GM04504 (cell line): ENCODE measurements at places on chromosomes 16 and 17.

- no peak for DNase-seq
These were observed 9.9 kb downstream of the PRSS27 start for GRCh38 chr16:2710021-2710710.

GRCh38 chr17:13355054-13355453 is 246.7 kb downstream of the HS3ST3A1 start:
- DNase-seq = no peak

DNA sequence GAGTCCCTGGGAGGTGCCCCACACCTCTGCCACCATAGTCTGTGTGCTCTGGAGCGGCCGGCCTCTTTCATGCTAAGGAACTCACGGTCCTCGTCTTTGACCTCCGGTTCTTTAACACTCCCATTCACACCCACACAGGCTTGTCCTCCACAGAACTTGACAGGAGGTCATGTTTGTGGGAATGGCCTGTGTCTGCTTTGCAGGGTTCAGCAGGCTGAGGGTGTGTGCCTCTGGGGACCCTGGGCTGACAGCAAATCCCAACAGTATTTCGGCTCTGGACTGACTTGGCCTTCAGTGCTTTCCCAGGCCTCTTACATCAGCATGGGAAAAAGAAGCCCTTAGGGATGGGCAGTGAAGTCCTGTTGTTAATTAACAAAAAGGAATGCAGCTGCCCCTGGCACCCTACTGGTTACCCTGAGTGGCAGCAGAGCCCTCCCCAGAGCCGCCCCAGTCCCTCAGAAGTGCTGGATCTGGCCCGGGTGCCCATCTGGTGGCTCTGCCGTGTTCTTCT is 35.4 kb upstream of the ADORA2B start:
- DNase-seq = no peak

- no peak for DNase-seq
These were observed 117.1 kb upstream of the NLRP1 start for GRCh38 chr17:5701381-5701780.

DNA sequence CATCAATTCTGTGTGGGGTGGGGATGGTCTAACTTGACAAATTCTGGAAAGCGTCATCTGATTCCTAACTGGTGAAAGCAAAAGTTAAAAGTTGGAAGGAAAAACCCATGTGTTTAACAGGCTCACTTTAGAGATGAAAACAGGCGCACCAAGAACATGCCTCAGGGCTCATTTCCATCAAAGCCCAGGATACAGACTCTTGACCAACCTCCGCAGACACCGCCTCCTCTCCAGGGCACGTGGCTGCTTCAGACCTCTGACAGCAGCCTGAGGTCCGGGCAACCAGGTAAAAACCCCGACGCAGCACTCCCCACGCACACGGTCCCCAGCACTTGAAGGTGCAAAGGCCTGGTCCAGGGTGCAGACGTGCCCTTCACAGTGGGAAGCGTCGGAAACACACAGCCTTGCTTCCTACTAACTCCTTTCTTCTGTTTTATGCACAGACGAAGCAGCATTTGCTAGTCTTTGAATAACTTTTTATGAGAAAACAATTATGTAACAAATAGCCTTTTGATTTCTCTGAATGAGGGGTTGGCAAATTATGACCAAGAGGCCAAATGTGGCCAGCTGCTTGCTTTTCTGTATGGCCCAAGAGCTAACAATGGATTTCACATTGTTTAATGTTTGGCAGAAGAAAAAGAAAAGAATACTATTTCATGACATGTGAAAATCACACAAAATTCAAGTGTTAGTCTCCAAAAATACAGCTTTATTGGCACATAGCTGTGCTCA is 44.2 kb upstream of the TRAP1 start:
- DNase-seq = no peak

DNA sequence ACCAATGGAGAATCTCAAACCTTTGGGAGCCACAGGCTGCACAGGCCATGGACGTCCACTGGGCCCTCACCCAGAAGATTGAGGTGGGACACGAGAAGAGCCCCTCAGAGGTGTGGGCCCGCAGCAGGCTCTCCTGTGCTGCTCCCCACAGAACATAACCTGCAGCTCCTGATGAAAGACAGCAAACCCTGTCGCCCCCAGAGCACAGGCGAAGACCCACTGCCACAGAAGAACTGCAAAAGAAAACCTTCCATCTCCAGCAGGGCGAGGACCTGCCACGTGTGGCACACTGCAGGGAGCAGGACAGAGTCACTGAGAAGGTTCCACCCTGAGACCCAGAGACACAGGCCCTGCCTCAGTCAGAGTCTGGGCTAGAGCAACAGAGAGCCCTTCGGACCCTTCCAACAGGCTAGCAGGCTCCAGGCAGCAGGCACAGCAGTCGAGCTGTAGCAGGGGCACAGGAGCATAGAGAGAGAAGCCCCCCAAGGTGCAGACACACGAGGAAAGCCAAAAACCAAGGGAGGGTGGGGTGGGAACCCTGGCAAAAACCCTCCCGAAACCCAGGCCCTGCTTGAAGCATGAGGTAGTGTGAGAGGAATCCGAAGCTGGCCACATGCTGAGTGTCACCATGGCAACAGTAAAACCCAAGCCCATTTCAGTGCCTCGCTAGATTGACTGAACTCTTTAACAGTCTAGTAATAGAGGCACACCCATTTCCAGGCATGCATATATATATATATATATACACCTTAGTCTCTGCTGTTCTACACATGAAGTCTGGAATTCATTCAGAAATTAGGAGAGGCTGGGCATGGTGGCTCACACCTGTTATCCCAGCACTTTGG is 60.0 kb upstream of the CHMP6 start:
- DNase-seq = peak; percentile 70

GRCh38 chr17:76726776-76727718 is at the start of gene METTL23:
Gene METTL23 (plus strand): TSS chr17:76726839. CDS start chr17:76729711, 2,872 bp downstream.
- DNase-seq = no peak

DNA sequence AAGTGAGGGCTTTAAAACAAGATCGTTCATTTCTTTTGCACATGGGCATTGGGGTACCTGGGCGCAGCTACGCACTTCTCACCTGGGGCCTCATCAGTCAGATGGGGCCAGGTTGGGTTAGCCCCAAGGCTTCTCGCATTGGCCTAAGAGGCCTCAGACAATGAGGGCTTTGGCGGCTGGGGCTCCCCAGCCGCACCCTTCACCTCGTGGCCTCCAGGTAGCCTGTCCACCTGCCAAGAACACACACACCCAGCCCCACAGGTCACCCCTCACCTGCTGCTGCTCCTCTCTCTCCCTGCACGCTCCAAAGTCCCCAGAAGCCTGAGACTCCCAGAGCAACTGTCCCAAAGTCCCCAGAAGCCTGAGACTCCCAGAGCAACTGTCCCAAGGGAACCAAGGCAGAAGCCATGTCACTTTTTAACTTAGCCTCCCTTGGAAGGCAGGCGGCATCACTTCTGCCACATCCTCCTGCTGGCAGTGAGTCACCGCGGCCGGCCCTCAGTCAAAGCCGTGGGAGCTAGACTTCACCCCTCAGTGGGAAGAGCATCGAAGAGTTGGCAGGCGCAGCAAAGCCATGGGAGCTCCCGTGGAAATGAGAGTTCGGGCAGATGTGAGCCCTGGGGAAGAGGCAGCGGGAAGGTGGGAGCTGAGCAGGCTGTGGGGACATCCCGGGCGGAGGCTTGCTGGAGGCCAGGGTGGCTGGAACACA is 78.9 kb upstream of the PLCG2 start:
- DNase-seq = no peak

DNA sequence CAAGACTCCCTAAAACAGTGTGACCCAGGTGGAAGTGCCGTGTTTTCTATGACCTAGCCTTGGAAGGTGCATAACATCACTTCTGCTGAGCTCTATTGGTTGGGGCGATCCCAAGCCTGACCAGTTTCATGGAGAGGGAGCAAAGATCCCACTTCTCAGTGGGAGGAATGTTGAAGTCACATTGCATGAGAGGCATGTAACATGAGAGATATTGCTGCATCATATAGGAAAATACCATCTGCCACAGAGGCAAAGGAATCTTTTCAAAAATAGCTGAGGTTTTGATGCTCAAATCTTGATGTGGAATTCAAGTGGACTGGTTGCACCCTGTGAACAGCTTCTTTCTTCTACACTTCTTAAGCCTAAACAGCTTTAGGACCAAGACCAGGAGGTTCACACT is 56.4 kb upstream of the NLRP1 start:
- DNase-seq = no peak

- DNase-seq = no peak
These were observed 7.9 kb upstream of the NDRG4 start for GRCh38 chr16:58492066-58492465.

DNA sequence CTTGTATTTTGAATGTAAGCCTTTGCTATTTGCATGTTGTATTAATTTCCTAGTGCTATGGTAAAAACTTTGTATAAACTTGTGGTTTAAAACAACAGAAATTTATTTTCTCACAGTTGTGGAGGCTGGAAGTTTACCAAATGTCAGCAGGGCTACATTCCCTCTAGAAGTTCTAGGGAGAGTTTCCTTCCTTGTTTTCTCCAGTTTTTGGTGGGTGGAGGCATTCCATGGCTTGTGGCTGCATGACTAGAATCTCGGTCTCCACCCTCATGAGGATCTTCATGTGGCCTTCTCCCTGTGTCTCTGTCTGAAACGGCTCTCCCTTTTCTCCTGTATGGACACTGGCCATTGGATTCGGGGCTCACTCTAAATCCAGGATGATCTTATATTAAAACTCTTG is 482.2 kb upstream of the GOT2 start:
- no peak for DNase-seq

- DNase-seq = no peak
These were observed 9.7 kb downstream of the RPA1 start for GRCh38 chr17:1839516-1839915.
